ENCODE measurements at places on chromosomes 6 and 20. TPM values are rescaled to one million over a fixed set of nuclear protein-coding genes. Genes with fewer than 3 reads are reported as not detected.

- H3K27me3 ChIP-seq: no peaks in the 10 kb centered on the region
- no peak for DNase-seq
- no peak overlapping the region for H3K4me3 ChIP-seq
- peaks cover 3% of the 10 kb centered on the region for H3K4me1 ChIP-seq
- no peaks in the 10 kb centered on the region for H3K36me3 ChIP-seq
- no peak overlapping the region for H3K27ac ChIP-seq
These were observed 14.4 kb downstream of the PPP1R3G start for GRCh38 chr6:5099537-5099936.

DNA sequence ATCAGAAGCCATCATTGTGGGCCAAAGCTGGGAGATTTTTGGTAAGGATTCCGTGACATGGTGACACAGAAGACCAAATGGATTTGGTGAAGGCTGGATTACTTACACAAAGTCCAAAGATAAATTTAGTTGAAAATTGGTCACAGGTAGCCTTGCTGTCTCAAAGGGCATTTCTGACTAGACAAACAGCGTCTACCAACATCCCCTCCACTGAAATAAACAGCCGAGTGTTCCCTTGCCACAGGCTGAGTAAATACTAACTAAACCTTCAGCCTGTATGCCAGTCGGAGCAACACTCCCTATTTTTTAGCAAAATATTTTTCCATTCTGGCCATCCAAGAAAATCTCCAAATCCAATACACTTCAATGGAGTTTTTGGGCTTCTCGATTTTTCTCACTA, 279.9 kb upstream of the CITED2 start:
- no peak for DNase-seq
- no peaks in the 10 kb centered on the region for H3K36me3 ChIP-seq
- peaks cover 28% of the 10 kb centered on the region for H3K4me1 ChIP-seq
- no peak overlapping the region for H3K27ac ChIP-seq

GRCh38 chr20:31712564-31713311, 9.9 kb downstream of the BCL2L1 start:
- H3K4me3 ChIP-seq: peak overlapping the region; percentile 47
- peaks cover 60% of the 10 kb centered on the region for H3K36me3 ChIP-seq
- H3K4me1 ChIP-seq: peaks cover 97% of the 10 kb centered on the region
- H3K27me3 ChIP-seq: no peaks in the 10 kb centered on the region
- peak; percentile 90 for DNase-seq
- peak overlapping the region; percentile 99 for H3K27ac ChIP-seq

DNA sequence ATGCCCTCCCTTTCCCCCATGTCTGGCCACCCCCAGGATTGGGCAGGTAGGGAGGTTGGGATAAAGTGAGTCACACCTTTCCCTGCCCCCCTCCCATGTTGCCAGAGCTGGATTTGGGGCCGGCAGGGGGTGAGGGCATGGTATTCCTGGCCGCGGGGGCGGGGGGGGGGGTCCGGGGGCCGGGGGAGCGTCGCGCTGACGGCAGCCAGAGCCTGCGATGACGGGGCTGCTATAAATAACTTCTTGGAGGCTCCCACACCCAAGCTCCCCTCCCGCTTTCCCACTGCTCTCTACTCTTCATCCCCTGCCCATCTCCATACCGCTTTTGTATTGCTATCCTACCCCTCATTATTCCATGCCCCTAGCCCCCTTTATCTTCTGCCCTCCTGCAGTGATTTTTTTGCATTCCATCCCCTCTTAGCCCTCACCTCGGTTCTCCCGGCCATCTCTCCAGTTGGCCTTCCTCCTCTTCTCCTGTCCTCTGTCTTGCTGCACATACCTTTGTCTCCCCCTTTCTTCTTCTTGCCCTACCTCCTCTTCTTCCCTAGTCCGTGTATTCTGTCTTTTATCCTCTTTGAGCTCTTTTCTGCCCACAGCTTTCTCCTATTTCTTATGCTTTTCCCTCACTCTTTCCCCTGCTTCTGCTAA, 13.8 kb downstream of the SYNGAP1 start:
- no peak for DNase-seq
- no peaks in the 10 kb centered on the region for H3K36me3 ChIP-seq
- no peaks in the 10 kb centered on the region for H3K27me3 ChIP-seq

GRCh38 chr20:37749620-37750403, 56.0 kb downstream of the CTNNBL1 start:
- peaks cover 7% of the 10 kb centered on the region for H3K36me3 ChIP-seq
- H3K4me3 ChIP-seq: no peak overlapping the region
- no peaks in the 10 kb centered on the region for H3K4me1 ChIP-seq

TCF15 gene
- total RNA-seq: not detected

Data from PC-9 (cell line).